Femur (tissue), 1 donor: ENCODE measurements at places on chromosomes 3 and 15.

DNA sequence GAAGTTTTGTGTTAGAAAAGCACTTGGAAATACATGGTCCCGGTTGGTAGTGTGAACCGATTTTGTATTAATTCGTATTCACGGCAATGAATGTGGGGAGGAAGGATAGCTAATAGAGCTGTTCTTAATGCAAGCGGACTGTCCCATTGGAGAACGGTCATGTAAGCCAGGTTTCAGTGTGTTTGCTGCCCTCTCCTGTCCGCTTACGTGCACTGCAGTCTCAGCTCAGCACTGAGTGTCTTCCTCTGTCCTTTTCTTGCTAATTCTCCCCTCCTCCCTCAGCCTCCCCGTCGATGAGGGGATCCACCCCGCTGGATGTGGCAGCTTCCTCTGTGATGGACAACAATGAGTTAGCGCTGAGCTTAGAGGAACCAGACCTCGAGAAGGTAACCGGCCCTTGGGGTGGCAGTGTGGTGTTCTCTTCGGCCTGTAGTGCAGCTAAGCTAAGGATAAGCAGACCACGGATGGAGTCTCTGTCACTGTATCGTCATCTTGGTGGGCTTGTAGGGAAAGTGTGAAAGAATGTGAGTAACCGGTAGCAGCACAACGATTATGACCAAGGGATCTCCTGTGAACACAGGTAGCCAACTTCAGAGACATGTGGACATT is 267.5 kb upstream of the CHRM5 start:
- peak; percentile 78 for DNase-seq

DNA sequence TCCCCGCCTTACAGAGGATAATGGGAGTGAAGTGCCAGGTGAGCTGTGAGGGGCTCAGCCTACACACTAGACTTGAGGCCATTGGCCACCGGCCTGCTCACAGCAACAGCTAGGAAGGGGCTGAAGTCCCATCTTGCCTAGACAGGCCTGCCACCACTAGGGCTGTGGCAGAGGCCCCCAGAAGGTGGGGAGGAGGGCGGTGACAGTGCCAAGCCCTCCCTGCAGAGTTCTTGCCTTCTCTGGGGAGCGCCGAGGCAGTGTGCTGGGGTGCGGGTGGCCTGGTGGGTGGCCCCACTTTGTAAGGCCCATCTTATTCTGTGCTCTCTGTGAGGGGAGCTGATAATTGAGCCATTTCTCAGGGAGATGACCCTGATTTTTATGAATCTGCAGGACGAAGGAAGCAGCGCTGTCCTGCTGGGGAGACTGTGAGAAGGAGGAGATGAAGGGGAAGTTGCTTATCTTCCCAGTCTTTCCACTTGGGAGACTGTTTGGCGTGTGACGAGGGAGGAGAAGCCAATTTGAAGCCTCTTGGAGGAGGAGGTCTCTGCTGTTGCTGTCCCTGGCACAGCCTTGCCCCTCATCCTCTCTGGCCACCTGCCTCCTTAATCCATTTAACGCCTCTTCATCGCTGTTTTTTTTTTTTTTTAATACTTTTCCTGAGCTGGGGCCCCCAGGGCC is 104.3 kb downstream of the LINGO1 start:
- no peak for DNase-seq

DNA sequence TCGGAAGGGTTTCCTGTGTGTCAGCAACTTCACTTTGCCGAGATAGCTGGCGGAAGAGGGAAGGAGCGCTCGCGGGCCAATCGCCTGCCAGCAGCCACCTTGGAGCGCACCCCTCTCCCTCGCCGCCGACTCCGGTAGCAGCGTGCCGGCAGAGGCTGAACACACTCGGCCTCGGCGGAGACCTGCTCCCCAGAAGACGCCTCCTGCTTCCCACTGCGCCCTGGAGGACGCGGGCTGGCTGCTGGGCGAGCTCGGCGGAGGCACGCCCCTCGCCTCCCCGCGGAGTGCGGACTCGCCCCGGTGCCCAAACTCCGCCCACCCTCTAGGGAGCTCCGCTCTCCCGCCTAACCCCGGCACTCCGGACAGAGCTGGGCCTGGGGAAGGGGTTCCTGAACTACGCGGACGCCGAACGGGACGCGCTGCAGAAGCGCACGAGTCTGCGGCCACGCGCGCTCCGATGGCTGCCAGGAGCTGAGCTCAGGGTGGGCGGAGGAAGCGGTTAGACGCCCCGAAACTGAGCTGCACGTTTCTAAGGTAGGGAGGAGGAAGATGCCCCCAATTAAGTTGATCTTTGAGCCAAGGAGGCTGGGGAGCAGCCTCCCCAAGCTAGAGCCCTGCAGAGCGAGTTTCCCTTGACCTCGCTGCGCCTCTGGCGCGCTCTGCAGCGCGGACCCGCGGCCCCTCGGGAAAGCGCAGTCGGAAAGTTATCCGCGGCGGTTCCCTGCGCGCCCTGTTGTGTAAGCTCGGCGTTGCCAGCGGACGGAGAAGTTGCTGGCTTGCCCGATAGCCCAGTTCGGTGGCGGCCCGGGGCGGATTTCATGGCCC is at the start of gene P2RY1:
TSS of gene P2RY1 (plus strand) at position 356 of the 825 bp plus-strand sequence. CDS start 652 bp downstream, outside the sequence.
- DNase-seq, result peak; percentile 79

GRCh38 chr3:18423401-18424212 is 1.5 kb downstream of the SATB1 start:
- peak; percentile 59 for DNase-seq

GRCh38 chr15:63223463-63223862 is 34.1 kb downstream of the RAB8B start:
- no peak for DNase-seq
